ENCODE measurements at places on chromosomes 13 and 19.
A peak's percentile ranks its signal among the peaks of the same experiment; 100 is the strongest.

DNA sequence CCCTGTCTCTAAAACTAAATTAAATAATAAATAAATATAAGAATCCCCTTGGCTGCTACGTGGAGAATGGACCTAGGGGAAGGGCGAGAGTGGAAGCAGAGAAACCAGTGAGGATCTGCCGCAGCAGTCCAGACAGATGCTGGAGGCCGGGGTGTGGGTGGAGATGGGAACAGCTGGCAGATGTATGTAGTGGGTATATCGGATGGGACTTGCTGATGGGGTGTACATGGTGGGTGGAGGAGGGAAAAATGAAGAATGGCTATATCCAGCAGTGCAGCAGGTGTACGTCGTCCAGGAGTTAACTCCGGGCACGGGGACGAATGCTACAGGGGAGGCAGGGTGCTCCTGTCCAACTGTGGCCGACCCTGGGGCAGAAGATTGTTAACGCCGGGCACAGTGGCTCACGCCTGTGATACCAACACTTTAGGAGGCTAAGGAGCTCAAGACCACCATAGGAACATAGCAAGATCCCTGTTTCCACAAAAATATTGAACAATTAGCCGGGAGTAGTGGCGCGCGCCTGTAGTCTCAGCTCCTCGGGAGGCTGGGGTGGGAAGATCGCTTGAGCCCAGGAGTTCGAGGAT lies 654 bp downstream of the CEP89 start:
- no peak for DNase-seq

GRCh38 chr19:35063940-35064818 lies 22.7 kb downstream of the HPN start:
- no peak for DNase-seq

DNA sequence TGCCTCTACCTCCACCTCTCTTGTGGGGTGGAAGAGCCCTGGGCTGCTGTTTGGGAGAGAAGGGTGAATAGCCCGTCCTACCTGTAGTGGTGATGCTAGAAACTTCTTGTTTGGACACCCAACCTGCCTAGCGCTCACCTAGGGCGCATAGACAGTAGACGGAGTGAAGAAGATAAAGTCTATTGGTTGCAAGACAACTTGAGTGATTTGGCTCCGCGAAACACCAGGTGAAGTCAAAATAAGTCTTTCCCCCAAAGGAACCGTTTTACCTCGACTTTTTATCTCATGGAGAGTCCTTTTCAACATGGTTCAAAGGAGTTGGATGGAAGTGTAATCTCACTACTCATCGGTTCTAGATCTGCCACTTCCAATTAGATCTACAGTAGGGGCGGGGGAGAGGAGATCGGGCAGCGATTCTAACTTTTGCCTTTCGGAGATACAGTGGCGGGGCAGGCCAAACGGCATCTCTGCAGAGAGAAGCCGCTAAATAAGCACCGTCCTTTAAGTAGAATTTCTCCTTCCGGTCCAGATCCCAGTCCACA lies 694 bp upstream of the ZIC5 start:
- no peak for DNase-seq

GRCh38 chr19:29873024-29873800 lies 61.4 kb downstream of the CCNE1 start:
- DNase-seq, result peak; percentile 36

GRCh38 chr13:98681049-98681448 lies 71.4 kb downstream of the SLC15A1 start:
- no peak for DNase-seq

Data from hippocampal formation (tissue), 2 donors.